Central memory CD4-positive, alpha-beta T cell (primary cell): ENCODE measurements at places on chromosomes 6 and 20.

DNA sequence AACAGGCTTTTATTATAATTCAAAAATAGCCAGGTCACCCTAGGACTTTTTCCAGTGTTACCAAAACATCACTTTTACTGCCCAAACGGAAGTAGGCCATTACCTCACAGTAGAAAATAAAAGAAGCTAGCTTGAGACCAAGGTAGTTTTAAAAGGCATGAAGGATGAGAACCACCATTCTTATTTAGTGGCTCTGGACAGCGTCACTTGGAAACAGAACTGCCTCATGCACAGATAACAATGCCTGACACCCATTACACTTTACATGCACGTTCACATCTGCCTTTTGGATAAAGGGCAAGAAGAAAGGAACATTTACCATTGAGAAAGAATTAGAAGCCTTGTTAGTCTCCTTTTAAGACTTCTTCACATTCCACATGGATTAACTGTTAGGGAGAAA lies 1.9 kb upstream of the PAQR8 start:
- DNase-seq: no peak

- no peak for DNase-seq
Observed at GRCh38 chr6:134733801-134734200, 216.1 kb downstream of the ALDH8A1 start.

DNA sequence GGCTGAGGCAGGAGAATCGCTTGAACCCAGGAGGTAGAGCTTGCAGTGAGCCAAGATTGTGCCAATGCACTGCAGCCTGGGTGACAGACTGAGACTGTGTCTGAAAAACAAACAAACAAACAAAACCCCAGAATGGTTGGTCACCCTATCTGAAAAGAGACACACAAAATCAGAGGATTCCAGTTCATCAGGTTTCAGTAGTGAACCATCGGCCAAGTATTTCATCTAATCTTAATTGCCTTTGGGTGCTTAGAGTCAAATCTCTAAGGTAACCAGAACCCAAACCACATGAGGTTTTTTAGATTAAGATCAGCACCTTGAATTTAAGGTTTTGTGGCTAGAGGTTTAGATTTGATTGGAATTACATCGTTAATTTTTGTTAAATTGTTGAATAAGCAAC lies 8.3 kb upstream of the ZBTB2 start:
- no peak for DNase-seq

DNA sequence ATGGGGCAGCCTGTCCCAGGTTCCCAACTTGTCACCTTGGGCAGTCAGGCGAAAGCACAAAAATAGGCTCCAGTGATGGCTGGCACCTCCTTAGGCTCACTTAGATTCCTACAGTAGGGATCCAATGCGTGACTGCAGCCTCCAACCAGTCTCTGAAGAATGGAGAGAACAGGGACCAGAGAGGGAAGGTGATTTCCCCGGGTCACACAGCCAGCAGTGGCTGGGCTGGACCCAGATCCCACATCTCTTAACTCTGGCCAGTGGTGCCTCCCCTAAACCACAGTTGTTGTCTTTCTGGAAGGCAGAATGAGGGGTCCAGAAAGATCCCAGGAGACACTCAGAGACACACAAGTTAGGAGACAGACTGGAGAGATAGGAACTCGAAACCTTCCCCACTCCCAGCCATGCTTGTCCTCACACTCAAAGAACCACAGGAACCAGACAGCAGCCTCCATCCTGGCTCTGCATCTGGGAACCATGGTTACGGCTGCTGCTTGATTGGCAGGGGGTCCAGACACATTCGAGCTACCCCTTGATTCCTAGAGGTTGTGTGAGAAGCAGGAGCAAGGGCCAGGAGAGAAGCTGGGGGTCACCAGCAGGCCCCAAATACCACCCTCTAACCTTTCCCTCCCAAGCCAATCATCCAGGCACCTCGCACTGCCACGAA lies 33.1 kb upstream of the SIRPA start:
- DNase-seq: no peak

GRCh38 chr20:20489054-20489453 lies 121.2 kb downstream of the INSM1 start:
- no peak for DNase-seq

- DNase-seq: no peak
Observed at GRCh38 chr20:4369798-4370124, 351.9 kb upstream of the PRND start.

DNA sequence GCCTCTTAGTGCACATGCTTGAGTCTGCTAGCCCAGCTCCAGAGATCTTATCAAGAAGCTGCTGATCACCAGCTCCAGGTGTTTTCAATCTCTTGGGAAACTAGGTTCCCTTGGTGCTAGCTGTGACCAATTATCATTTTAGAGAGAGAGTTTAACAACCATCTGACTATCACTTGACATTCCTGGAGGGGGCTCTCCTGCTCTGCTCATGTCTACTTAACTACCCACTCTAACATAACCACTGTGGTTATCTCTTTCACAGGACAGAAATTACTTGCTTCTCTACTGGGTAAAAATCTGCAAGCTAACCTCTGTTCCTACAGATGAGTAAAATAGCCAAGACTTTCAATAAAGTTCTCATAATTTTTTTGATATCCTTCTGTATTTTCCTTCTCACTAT lies 823.4 kb upstream of the GJE1 start:
- no peak for DNase-seq

DNA sequence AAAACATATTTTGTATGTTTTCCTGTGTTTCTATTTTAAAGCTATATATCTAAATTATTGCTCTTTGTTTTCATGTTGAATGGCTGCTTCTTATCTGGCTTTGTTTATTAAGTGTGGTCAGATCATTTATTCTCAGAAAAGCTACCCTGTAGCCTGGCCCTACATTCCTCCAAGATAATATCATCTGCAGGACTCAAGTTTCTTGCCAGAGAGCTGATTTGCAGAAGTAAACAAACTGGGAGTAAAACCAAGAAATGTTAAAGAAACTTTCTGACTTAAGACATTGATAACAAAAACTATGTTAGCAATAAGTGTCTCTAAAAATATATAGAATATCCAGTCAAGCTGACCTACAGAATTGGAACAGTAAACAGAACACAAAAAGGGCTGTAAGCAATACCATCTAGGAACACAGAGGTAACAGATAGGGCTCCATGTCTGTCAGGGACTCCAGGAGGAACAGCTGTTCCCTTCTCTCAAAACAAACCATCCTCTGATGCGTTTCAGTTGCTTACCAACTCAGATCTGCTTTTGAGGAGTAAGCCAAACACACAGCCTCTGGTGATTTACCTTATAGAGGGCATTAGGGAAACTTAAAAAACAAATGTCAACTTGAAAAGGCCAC lies 17.5 kb upstream of the CEP85L start:
- no peak for DNase-seq

DNA sequence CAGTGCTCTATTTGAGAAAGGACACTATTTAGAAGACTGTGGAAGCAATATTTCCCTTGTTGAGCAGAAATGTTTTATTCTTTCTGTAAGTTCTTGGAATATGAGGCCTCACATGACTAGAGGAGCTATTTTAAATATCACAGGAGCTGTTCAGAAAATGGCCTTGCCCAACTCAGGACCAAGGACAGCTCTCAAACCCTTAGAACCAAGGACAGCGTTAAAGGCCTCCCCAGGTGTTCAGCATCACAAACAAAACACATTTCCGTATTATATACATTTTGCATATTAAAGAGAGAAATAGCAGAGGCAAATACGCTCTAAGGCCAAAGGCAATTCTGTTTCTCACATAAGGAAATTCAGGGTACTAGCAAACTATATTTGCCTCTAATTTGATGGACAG lies 631.4 kb downstream of the CDH26 start:
- DNase-seq: no peak

DNA sequence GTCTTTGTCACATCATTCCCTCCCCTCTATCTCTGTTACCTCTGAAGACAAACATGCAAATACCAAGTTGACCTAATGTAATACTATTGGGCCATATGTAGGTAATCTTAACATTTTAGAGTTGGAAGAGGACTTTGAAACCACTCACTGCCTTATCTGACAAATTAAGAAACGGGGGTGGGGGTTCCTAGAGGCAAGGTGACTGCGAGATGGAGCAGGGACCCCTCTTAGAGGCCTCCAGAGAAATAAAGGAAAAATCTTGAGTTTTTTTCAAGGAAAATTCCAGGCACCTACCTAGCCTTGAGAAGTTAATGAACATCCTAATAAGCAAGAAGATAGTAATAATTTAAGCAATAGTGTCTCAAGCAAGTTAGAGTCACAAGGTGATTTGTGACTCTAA lies 270.8 kb downstream of the CD83 start:
- no peak for DNase-seq

DNA sequence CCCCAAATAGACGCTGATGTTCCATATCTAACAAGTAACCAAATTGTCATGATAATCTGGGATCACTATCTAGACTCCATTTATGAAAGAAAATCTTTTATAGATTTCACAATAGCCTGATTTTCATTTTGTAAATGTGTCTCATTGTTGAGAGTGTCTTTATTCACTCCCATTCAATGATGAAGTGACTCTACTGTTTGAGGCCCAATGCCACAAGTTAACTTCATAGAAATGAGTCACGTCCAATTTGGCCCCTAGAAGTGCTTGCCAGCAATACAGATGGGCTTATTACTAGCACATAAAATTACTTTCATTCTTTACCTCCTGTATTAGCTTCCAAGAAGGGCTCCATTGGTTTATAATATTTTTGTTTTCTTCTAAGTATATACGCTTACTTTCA lies 6.3 kb downstream of the IPCEF1 start:
- DNase-seq: no peak

DNA sequence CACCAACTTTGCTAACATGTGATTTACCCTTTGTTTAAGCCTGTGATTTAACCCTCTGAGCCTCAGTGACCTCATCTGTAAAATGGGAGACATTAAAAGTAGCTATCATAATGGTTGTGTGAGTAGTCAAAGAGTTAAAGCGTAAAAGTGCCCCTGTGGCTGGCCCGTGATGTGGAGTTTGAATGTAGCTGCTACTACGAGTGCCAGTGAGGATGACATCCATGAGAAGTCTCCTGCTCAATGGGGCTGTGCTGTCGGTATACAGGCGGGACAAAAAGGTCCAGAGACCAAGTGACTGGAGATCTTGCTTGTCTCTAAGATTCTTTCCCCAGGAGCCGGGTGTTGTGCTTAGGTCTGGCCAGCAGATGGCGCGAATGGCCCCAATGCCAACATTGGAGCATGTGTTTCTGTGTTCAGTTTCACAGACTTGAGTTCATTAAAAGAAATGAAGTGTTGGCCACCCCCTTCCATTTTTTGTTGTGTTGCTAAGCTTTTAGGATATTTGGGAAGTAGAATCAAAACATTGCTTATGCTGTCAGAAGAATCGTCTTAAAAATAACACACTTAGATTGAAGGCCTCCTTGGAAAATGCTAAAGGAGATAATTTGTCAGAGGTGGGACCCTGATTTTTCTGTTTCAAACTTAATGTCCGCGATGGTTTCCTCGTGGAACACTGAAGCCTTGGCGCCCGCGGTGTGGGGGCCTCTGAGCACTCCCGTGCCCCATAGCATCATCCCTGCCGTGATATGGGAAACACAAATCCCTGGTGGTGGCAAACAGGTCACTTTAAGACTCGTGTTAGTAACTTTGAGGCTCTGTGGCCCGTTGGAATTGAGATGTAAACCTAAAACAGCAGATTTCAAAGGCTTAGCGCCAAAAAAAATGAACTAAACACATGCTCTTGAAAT lies 9.3 kb upstream of the RBM38 start:
- peak; percentile 79 for DNase-seq

DNA sequence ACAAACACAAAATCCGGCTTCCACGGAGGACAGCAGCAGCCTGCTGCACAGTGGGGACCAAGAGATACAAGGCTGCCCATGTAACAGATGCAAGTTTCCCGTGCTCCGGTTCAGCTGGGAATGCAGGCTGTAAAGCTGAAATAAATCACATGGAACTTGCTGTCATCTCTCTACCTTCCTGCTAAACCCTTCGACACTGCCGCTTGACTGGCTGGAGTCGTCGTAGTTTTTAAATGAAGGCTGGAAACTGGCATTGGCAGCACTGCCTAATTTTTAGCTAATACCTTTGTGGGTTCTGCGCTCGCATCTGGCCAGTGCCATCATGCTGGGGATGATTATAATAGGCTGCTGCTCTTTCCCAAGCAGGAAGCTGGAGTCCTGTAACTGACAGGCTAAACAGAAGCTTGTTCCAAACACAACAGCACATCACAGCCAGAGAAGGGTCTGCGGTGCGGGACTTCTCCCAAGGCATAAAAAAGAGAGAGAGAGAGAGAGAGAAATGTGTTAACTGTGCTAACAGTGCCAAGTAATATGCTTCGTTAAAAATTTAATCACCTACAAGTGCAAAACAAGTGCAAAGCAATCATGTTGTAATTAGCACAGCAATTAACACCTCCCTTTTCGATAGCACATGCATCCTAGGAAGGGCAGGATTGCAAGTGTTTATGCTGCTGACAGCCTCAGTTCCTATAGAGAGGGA lies 146.1 kb downstream of the TFAP2A start:
- DNase-seq: no peak

DNA sequence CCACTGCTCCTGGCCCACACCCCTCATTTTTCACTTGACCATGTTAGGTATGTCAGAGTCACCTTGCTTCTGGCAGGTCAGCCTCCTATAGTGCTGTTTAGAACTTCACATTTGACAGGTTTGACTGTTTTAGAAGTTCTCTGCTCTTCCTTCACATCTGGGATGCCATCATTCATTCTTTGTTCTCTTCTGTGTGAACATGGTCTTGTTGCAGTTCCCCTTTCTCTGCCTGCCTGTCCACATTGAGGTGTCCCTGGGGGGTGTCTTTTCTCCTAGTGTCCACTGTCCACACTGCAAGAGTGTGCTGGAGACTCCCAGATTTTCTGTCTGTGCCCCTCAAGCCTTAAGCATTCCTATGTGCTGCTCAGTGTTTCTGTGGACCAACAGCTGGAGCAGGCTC lies 89.5 kb downstream of the JARID2 start:
- no peak for DNase-seq

DNA sequence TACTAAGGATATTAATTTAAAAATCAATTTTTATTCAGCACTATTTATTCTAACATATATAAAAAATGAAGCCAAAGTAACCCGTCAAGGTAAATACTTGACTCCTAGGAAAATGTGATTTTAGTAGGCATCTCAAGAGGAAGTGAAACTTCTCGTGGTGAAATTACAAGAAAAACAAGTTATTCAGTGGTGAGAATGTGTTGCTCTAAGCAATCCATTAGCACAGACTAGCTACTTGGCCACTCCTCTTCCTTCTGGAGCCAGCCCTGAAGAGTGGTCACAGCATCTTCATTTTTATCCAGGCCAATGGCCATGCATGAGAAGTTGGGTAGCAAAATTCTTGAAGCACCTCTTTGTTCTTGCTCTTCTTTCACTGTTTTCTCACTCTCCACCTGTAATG lies 40.4 kb upstream of the GFRAL start:
- DNase-seq: no peak
